Activated CD8-positive, alpha-beta T cell treated with anti-CD3 and anti-CD28 coated beads, Interleukin-2, amount 10 ng/mL, durations not matched to agents 7 days and 5 days (primary cell): ENCODE measurements at places on chromosomes 7 and 10. TPM values are rescaled to one million over a fixed set of nuclear protein-coding genes. Genes with fewer than 3 reads are reported as not detected.

The MYO1G gene
- total RNA-seq, result 435 TPM

The SPDYE3 gene
- total RNA-seq, result not detected

The C10orf62 gene
- not detected for total RNA-seq

The AFAP1L2 gene
- 4.0 TPM for total RNA-seq

The PI4K2A gene
- 9.5 TPM for total RNA-seq

The FAM25G gene
- total RNA-seq, result not detected

The NPTX2 gene
- not detected for total RNA-seq

DNA sequence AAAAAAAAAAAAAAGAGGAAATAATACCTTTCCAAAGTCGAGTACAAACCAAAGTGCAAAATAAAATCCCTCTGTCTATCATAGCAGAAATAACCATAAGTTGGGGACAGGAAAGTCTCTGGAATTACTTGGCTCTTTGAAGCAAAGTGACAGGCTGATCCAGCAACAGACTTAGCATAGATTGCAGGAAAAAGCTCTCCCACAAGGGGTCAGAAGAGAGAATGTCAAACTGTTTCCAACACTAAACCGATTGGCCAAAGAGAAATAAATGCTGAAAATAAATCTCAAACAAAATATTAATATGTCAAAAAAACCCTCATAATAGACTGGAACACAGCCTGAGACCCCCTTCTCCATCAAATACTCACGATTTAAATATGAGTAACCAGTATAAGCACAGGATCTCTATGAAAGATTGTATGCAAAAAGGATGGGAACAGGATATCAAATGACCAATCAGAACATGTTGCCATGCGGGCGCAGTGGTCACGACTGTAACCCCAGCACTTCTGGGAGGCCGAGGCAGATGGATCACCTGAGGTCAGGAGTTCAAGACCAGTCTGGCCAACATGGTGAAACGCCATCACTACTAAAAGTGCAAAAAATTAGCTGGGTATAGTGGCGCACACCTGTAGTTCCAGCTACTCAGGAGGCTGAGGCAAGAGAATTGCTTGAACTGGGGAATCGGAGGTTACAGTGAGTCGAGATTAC is 1000.7 kb upstream of the LRRN3 start:
- no peaks in the 10 kb centered on the region for H3K4me1 ChIP-seq
- H3K27ac ChIP-seq, result no peak overlapping the region
- H3K27me3 ChIP-seq, result no peaks in the 10 kb centered on the region
- no peak for DNase-seq
- no peak overlapping the region for H3K4me3 ChIP-seq

DNA sequence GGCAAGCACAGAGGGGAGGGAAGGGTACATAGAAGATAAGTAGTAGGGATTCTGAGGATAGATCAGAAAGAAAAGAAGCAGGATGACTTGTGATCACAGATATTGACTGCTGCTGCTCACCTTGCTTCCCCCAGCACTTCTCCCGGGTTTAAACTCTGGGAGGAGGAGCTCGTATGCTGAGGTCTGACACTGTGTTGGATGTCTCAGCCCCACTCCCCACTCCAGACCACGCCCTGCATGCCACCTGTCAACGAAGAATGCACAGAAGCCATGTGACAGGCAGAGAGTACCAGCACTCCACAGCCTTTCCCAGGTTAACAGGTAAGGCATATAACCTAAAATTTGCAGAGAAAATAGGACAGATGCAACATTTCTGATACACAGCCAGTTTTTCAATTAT is 388.9 kb downstream of the TNS3 start:
- no peak overlapping the region for H3K4me3 ChIP-seq
- peaks cover 2% of the 10 kb centered on the region for H3K27me3 ChIP-seq
- no peak for DNase-seq
- no peaks in the 10 kb centered on the region for H3K4me1 ChIP-seq

DNA sequence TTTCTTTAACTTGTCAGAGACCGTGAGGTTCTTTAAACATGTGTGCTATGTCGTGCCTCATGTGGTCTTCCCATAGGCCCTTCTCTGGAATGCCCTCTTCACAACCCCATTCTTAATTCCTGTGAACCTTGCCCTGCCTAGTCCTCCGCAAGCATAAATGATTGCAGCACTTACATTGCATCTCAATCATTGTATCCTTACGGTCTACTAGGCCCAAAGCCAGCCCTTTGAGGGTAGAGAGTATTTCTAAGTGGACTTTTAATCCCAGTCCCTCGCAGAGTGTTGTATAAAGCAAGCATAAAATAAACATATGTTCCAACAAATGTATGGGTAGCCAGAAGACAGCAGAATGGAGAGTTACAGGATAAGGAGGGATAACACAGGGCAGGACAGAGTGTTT is 92.1 kb upstream of the FAM133B start:
- H3K4me1 ChIP-seq, result peaks cover 84% of the 10 kb centered on the region
- peaks cover 79% of the 10 kb centered on the region for H3K36me3 ChIP-seq
- H3K4me3 ChIP-seq, result no peak overlapping the region

GRCh38 chr10:105729428-105729827 is 1088.3 kb downstream of the SORCS3 start:
- no peaks in the 10 kb centered on the region for H3K36me3 ChIP-seq
- H3K4me3 ChIP-seq, result no peak overlapping the region
- DNase-seq, result no peak
- no peak overlapping the region for H3K27ac ChIP-seq

DNA sequence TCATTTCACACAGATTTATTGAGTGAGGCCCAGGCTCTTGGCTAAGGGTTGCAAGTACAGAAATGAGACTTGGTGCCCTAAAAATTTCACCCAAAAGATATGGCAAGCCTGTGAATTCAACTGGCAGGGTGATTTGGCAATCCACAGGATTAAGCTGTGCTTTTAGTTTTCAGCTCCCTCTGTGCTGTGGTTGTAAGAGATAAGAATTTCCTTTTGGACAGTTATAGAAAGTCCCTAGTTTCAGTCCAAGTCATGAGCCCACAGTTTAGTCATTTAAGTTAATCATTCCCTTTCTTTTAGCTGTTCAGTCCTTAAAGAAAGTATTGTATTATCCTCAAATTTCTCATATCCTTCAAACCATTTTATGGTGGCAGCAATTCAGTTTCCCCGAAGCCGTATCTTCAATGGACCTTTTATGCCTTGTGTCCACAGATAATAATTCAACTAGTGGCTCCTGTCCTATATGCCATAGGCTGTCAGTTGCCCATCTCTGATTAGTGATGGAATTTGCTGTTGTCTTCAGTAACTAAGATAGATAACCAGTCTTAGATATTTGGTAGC is 73.4 kb upstream of the NAMPT start:
- DNase-seq, result no peak
- no peaks in the 10 kb centered on the region for H3K4me1 ChIP-seq
- peaks cover 27% of the 10 kb centered on the region for H3K27me3 ChIP-seq
- H3K4me3 ChIP-seq, result no peak overlapping the region

GRCh38 chr7:134140889-134141867 is 14.0 kb downstream of the LRGUK start:
- H3K36me3 ChIP-seq, result no peaks in the 10 kb centered on the region
- DNase-seq, result peak; percentile 64
- no peaks in the 10 kb centered on the region for H3K27me3 ChIP-seq
- peaks cover 4% of the 10 kb centered on the region for H3K4me1 ChIP-seq
- H3K4me3 ChIP-seq, result no peak overlapping the region

DNA sequence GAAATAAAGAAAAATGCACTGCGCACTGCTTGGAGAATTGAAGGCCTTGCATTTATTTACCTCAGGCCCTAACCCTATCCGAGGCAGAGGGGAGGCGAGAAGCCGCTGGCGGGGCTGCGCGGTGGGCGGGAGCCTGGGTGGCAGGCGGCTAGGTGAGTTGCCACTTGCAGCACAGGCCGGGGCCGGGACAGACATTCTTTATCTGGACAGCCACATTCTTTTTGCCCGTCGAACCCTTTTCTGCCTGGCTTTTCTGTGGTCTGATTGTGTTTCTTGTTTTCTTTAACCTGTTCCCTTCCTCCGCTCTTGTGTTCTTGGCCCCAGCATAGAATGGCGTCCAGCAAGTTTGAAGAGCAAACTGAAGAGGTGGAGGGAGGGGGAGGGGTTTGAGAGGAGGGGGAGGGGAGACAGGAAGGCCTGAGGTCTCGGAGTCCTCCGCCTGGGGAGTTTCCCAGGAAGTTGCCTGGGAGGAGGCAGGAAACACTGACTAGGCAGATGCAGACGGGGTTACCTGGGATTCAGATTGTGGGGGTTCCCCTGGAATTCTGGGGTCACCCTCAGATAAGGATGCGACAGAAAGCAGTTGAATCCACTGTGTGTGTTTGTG is 5.1 kb downstream of the SHH start:
- DNase-seq, result no peak
- H3K36me3 ChIP-seq, result no peaks in the 10 kb centered on the region
- peaks cover 65% of the 10 kb centered on the region for H3K27me3 ChIP-seq
- H3K27ac ChIP-seq, result no peak overlapping the region
- H3K4me1 ChIP-seq, result peaks cover 32% of the 10 kb centered on the region

DNA sequence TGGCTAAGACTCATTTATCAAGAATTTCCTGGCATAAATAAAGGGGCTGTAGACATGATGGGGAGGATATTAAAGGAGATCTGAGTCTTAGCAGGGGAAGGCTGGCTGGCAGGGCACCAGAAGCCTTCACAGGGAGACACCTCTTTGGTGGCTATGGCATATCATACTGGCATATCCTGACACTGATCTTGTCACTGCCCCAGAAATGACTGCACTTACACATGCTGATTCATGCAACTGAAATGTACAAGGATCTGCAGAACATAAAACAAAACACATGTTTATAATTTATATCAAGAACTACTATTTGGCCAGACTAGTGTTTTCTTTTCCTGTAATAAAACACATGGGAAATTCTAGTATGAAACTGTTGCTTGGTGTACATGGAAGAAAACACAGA is 5.5 kb upstream of the LIPN start:
- no peak for DNase-seq
- H3K27ac ChIP-seq, result no peak overlapping the region
- no peak overlapping the region for H3K4me3 ChIP-seq
- peaks cover 13% of the 10 kb centered on the region for H3K27me3 ChIP-seq
